ENCODE measurements at places on chromosomes 2 and 18.

GRCh38 chr2:160205505-160205904 is 5.4 kb upstream of the ITGB6 start:
- no peak for DNase-seq

GRCh38 chr2:241349941-241350340 is 6.1 kb upstream of the FARP2 start:
- no peak for DNase-seq

DNA sequence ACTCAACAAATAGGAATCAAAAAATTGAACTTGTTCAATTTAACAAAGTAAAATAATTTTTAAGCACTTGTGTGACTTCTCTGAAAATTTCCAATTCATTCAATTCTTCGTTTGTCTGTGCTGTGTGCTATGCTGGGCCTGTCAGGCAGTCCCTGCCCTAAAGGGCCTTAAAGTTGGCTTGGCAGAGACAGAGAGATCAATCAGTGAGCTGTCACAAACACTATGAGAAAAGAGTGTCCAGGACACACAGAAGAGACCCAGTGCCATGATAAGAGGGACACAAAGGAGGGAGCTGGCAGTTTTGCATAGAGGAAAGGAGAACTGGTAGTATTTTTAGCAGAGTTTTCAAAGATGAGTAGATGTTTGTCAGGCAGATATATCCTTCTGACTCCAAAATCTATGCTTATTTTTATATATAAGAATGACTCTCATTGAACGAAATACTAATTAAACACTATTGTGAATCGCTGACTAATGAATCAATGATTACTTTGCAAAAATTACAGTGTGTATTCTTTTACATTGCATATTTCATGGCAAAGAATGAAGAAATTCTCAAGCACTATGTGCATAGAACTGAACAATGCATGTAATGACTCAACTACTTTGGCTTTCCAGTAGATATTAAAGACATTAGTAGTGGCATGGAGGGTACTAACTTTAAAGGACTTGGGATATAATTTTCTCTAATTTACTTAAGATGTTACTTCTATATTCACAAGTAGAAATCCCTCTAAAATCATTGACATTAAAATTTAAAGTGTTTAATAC is 193.3 kb upstream of the BOD1L2 start:
- no peak for DNase-seq

GRCh38 chr2:64141674-64142405 is 2.4 kb downstream of the PELI1 start:
- no peak for DNase-seq

GRCh38 chr2:68371581-68371980 is 6.5 kb downstream of the PLEK start:
- no peak for DNase-seq

DNA sequence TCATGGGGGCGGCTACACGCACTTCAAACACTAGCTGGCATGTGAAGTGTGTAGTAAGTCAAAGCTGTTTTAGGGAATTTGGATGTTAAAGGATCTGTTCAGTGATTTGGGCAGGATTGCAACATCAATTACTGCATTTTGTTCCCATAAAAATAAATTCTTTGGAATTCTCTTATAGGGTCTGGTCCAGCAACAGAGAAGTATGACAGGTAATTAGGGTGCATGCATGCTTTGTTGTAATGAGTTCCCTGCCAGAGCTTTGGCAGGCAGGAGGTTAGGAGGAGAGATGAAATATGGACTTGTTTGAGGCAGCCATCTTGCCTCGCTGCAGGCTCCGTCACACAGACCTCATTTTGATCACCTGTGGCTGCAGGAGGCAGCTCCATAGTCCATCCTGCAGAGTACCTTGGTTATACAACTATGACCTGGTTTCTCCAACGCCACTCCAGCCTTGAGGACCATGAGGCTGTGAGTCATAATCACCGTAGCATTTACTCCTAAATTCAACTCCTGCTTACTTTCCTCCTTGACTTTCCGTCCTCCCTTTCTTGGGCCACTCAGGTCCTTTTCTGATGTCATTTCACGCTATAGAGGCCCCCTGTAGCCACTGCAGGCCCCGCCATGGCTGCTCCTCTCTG is 26.5 kb upstream of the EML4 start:
- no peak for DNase-seq

- no peak for DNase-seq
These were observed 16.6 kb upstream of the GALNT1 start for GRCh38 chr18:35564795-35565453.

GRCh38 chr2:204228169-204228886 is 291.8 kb downstream of the ICOS start:
- no peak for DNase-seq

DNA sequence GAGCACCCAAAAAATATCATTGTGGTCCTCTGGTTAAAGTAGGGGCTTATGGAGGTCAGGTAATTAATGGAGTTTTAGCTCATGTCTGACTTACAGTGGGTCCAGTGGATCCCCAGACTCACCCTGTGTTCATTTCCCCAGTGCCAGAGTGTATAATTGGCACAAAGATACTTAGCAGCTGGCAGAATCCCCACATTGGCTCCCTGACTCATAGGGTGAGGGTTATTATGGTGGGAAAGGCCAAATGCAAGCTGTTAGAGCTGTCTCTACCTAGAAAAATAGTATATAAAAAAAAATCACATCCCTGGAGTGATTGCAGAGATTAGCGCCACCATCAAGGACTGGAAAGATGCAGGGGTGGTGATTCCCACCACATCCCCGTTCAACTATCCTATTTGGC is 1067.6 kb upstream of the ACVR2A start:
- no peak for DNase-seq

DNA sequence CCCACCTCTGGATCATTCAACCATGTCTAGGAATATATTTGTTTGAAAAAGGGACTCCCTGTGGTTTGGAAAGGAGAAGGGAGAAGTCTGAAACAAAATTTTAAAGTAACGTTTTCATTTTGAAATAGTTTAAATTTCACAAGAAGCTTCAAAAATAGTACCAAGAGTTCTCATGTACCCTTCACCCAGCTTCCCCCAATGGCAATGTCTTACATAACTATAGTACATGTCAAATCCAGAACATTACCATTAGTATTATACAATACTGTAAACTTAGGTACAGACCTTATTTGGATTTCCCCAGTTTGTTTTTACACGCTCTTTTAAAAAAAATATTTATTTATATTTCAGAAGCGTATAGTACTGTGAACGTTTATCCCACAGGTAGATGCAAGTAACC is 4.0 kb upstream of the LYG2 start:
- no peak for DNase-seq

DNA sequence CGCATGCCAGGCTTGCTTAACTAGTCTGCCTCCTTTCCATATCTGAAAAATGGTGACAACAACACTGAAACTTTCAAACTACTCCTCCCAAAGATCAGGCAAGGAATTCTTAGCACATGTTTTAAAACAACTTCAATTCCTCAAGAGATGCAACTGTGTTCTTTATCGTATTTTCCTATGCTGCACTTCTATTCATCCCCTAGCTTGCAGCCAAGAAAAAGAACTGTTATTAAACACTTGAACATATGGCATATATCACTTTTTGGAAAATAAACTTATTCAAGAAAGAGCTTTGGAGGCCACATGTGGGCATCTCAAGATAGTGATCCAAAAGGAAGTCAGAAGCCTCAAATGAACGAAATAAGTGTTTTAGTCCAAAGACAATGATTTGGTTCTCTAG is 75.6 kb upstream of the STAM2 start:
- DNase-seq = no peak

Measured in cortex of kidney (tissue), 1 donor.